Epithelial cell of prostate (primary cell): ENCODE measurements at places on chromosomes 3 and 15.

DNA sequence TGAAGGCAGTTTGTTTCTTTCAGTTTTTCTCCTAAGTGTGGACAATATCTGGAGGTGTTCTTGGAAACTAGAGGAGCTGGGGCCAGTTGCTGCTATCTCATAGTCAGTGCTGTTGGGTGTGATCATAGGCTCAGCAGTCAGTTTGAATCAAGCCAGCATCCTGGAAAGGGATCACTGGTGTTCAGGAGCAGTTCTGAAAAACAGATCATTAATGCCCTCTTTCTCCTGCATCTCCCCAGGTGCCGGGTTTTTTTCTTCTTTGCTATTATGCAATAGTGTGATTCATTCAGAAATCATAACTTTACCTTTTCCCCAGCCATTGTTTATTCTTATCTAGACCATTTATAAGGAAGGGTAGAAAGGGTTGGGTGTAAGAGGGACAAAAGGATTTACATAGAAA lies 24.0 kb downstream of the LNP1 start:
- no peak for DNase-seq

DNA sequence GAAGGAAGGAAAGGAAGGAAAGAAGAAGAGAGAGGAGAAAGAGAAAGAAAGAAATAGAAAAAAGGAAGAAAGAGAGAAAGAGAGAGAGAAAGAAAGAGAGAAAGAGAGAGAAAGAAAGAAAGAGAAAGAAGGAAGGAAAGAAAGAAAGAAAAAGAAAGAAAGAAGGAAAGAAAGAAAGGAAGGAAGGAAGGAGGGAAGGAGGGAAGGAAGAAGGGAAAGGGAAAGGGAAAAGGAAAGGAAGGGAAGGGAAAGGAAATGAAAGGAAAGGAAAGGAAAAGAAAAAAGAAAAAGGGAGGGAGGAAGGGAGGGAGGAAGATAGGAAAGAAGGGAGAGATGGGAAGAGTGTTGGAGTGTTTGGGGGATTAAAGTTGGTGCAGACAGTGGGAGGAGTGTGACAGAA lies 450.1 kb downstream of the GBE1 start:
- DNase-seq = no peak

DNA sequence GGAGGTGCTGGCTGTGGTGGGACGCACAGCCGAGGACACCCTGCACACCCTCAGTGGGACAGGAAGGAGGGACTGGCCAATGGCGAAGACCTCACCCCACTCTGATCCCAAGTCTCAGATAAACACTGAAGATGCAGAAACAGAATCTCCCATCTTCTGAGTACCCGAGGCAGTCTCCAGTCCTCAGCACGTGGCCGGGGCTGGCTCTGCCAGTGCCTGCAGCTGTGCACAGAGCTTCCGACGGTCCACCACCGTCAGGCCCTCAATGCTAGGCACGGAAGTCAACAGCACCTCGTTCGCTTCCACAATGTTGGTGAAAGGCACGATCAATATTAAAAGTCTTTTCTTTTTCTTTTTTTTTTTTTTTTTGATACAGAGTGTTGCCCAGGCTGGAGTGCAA lies 16.8 kb upstream of the OCA2 start:
- DNase-seq = no peak

GRCh38 chr3:12345584-12346494 lies 57.0 kb downstream of the PPARG start:
- no peak for DNase-seq

GRCh38 chr15:20346082-20346805 lies 195.4 kb downstream of the GOLGA6L6 start:
- no peak for DNase-seq
